B cell (primary cell): ENCODE measurements at places on chromosomes 7 and 10.

DNA sequence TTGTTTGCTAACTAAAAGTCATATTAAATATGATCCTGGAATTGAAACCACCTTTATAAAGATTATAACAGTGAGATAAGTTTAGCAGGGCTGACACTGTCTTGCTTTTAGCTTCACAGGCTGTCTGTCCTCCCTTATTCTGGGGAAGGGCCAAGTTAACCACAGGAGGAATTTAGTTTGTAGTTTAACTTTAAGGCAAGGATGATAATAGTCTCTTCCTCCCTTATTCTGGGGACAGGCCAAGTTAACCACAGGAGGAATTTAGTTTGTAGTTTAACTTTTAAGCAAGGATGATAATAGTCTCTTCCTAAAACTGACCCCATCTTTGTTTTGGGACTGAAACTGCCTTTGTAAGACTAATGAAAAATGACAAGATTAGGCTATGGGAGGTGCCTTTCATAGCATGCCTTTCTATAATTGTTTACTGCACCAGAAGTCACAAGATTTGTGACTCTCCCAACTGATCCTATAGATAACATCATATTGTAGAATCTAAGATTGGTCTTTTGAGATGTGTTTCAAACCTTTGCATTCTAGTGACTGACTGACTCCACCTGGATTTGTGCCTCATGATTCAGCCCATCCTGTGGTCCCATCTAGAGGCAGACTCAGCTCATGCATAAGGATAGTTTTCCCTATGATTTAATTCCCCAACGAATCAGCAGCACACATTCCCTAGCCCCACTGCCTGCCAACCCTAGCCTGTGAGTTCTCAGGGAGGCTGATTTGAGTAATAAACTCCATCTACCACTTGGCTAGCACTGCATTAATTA is 212.0 kb downstream of the MAGI2 start:
- no peak for DNase-seq

- no peak for DNase-seq
These were observed 112.3 kb upstream of the PHYHIPL start for GRCh38 chr10:59064080-59064692.

GRCh38 chr7:51263631-51264484 is 52.8 kb downstream of the COBL start:
- no peak for DNase-seq

- peak; percentile 10 for DNase-seq
These were observed 973.5 kb downstream of the ANKRD7 start for GRCh38 chr7:119197877-119198527.

DNA sequence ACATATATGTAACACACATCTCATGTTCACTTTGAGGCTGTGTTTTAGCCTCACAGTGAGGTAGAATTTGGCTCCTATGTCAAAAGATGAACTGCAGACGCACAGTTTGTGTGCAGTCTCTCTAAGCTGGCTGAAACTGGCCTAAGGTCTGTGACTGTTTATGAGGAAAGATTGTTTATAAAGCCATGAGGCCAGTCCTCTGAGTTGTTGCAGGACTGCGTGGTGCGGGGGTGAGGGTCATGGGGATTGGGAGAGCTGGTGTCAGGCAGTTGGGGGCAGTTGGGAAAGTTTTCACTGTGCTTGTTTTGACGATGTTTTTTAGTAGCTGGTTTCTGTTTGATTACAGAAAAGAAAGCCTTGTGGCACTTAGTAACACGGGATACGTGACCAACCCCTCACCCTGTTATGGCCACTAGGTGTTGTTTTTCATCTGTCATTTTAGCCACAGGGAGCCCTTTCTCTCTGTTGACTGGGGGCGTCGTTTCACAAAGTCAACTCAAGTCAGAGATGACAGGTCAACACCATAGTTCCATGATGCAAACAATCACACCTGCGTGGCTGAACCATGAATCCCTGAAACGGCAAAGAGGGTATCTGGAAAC is 310.9 kb downstream of the CCDC3 start:
- no peak for DNase-seq

DNA sequence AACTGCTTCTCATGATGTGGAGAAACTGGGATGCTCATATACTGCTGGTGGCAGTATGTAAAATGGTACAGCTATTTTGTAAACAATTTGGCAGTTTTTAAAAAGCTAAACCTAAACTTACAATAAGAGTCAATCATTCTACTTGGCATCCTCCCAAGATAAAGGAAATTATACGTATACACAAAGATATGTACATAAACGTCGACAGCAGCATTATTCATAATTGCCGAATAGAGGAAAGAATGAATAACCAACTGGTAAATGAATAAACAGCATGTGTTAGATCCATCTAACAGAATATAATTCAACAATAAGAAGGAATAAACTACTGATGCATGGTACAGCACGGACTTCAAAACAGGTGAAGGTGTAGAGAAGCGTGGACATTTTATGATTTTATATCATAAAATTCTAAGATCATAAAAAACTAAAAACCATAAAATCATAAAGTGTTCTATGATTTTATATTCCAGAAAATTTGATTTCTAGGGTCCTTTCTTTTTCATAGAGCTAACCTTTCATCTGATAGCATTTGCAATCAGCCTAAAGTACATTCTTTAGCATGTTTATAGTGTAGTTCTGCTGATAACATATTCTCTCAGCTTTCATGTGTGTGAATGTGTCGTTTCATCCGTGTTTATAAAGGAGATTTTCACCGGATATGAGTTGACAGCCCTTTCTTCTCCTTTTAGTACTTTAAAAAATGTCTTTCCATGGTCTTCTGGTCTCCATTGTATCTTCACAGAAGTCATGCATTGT is 261.5 kb downstream of the DIP2C start:
- DNase-seq: no peak

- DNase-seq: no peak
These were observed 13.6 kb downstream of the TPK1 start for GRCh38 chr7:144822223-144822622.

DNA sequence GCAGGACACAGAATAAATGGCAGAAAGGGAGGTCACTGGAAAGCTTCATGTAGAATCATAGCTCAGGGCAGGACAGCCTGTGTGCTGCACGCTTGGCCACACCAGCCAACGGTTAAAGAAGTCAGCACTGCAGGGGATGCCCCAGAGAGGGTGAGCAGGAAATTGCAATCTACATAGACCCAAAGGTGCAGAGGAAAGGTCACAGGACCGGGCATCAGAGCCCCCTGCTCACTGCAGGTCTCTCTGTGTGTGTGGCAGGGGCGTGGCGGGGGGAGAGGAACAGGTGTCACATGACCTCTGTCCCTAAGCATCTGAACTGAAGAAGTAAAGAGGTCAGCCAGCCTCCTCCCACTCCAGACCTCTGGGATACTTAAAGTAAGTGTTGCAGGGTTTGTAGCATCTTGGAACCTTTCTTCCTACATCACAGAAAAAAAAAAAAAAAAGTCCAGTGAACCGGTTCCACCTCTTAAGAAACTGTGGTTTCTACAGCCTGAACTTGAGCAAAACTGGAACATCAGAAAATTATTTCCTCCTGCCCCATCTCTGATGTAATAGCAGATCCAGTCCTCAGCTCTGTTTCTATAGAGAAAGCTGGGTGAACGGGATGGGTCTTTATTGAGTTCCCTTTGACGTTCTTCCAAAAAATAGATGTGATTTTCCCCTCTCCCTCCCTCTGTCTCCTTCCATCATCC is 64.3 kb downstream of the RGS10 start:
- peak; percentile 77 for DNase-seq

- no peak for DNase-seq
These were observed 473.1 kb upstream of the PODXL start for GRCh38 chr7:132029369-132030085.

- DNase-seq: no peak
These were observed 32.2 kb upstream of the EXOC6 start for GRCh38 chr10:92816091-92816531.

GRCh38 chr10:113894581-113894980 is 40.1 kb downstream of the NHLRC2 start:
- DNase-seq: no peak

- no peak for DNase-seq
These were observed 164.8 kb upstream of the COBL start for GRCh38 chr7:51481421-51481820.

DNA sequence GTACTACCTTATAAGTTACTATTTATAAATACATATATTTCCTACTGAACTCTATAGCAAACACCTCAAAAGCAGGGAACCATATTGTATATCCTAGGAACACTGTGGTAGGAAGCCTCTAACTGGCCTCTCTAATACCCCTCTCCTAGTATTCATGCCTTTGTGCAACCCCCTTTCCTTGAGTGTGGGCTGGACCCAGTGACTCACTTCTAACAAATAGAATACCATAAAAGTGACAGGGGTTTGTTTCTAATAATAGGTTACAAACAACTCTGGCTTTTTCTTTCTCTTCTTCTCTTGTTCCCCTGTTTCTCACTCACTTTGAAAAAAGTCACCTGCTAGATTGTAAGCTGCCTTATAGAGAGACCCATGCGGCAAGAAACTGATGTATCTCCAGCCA is 51.6 kb upstream of the MACC1 start:
- DNase-seq: no peak

GRCh38 chr7:100604976-100605911 is 3.1 kb downstream of the PCOLCE start:
- DNase-seq: peak; percentile 55

- DNase-seq: peak; percentile 48
These were observed 50.6 kb upstream of the IL6 start for GRCh38 chr7:22676385-22676784.

- DNase-seq: no peak
These were observed 23.0 kb downstream of the CDC123 start for GRCh38 chr10:12218991-12219390.

- DNase-seq: peak; percentile 53
These were observed 47.6 kb upstream of the ITGB1 start for GRCh38 chr10:33005322-33006301.

GRCh38 chr7:148688526-148688925 is 10.2 kb upstream of the CUL1 start:
- DNase-seq: no peak

GRCh38 chr10:132407846-132408278 is 10.9 kb downstream of the PWWP2B start:
- DNase-seq: peak; percentile 52

GRCh38 chr7:135205850-135206249 is 5.5 kb downstream of the WDR91 start:
- no peak for DNase-seq
